Osteoblast (primary cell): ENCODE measurements at places on chromosomes 7 and 10.

DNA sequence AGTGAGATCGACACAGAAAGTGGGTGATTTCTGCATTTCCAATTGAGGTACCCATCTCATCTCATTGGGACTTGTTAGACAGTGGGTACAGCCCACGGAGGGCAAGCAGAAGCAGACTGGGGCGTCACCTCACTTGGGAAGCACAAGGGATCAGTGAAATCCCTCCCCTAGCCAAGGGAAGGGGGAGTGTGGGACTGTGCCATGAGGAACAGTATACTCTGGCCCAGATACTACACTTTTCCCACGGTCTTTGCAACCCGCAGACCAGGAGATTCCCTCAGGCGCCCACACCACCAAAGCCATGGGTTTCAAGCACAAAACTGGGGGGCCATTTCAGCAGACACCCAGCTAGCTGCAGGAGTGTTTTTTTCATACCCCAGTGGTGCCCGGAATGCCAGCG lies 99.8 kb downstream of the ODAD2 start:
- DNase-seq = no peak

GRCh38 chr10:1531883-1532597 lies 205.3 kb downstream of the ADARB2 start:
- peak; percentile 3 for DNase-seq

GRCh38 chr7:5620459-5620881 lies 161.0 kb downstream of the RNF216 start:
- peak; percentile 77 for DNase-seq

- no peak for DNase-seq
These were observed at the start of gene NPFFR1 for GRCh38 chr10:70283445-70284399. TSS of gene NPFFR1 (minus strand) at chr10:70284004. CDS start at chr10:70283676, 328 bp downstream.

DNA sequence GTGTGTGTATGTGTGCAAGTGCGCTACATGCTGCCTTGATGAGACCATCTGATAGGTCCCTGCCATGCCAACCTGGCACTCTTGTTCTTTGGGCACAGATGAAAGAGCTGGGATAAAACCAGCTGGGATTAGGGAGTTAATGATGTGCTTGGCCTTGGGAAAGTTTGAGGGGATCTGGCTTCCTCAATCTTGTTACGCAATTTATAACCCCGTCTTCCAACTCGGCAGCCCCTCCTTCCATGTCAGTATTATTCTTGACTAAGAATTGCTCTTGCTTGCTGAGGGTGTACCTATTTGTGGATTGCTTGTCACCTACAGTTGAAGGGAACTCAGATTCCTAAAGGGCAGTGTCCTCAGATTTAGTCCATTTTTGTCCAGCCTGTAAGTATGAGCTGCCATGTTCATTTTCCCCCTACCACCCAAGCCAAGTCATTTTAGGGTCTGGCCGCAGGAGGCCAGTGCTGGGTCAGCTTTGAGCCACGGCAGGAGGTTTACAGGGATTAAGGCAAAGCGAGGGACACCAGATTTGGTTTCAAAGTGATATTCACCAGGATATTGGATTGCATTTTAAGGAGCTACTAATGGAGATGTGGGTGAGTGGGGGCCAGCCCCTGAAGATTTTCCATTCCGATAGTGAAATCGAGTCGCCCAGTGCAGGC lies 34.1 kb upstream of the KCNMA1 start:
- no peak for DNase-seq

- no peak for DNase-seq
These were observed 15.0 kb downstream of the GARIN1A start for GRCh38 chr7:128687131-128687530.

- no peak for DNase-seq
These were observed 40.9 kb downstream of the ADRA2A start for GRCh38 chr10:111117528-111118277.
